NCI-H2081 (cell line): ENCODE measurements at places on chromosomes 7 and 10.
A peak's percentile ranks its signal among the peaks of the same experiment; 100 is the strongest.

DNA sequence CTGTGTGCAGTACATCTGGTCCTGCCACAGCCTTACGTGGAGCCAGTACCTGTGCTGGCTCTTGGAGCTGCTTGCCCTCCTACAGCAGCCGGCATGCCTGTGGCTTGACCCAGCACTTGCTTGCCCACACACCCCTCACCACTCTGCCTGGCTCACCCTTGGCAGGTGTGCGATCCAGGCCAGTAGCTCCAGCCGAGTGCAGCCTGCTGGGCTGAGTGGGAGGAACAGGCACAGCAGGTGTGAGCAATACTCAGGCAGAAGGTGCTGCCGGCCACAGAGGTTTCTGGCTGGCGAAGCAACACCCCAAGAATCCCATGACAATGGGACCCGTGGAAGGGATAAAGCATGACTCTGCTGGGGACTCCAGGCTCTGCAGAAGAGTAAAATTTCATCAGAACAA, 173.5 kb upstream of the ADCY1 start:
- no peak for DNase-seq

DNA sequence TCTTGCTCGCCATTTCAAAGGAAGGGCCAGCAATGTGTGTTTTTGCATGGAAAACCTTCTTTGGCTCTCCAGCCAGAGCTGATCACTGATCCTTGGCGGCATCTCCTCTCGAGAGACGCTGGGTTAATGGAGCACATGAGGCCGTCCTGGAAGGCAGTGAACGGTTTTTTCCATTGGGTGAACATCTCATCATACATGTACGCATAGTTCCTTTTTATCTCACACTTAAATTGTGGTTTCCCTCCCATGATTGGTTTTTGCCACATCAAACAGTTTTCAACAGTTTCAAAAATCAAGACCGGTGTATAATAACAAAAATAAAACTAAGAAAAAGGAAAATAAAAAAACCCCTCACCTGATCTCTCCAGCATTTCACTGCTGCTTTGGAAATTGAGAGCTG, 276.4 kb downstream of the TCF7L2 start:
- no peak for DNase-seq

DNA sequence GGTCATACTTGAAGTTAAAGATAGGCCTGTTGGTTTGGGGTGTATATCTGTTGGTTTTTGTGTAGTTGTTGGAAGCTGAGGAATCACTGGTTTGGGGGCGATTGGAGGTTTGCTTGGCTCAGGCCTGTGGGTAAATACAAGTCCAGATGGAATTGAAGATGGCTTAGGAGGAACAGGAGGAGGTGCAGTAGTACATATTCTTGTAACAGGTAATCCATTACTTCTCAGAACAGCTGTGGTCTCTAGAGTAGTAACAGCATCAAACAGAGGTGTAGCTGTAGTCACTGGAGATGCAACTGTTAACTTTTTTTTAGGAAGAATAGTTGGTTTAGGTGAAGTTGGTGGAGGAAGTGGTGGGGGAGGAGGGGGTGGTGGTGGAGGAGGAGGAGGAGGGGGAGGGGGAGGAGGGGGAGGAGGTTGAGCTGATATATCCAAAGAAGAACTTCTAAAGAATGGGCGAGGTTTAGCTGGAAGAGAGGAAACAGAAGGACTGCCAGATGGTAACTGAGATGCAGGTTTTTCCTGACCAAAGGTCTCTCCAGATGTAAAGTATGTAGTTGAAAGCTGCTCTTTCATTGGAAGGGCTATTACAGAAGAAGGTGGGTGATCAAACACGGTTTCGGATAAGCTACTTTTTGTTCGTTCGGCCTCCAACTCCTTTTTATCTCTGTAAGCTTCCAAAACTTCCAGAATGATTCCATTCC, 209.2 kb downstream of the PCLO start:
- DNase-seq: no peak

GRCh38 chr10:70455213-70455630, 13.7 kb upstream of the NODAL start:
- no peak for DNase-seq

- peak; percentile 56 for DNase-seq
These were observed 78.3 kb upstream of the SLC26A5 start for GRCh38 chr7:103524042-103524907.

- DNase-seq: no peak
These were observed 5.8 kb upstream of the DDIT4 start for GRCh38 chr10:72267819-72268399.

DNA sequence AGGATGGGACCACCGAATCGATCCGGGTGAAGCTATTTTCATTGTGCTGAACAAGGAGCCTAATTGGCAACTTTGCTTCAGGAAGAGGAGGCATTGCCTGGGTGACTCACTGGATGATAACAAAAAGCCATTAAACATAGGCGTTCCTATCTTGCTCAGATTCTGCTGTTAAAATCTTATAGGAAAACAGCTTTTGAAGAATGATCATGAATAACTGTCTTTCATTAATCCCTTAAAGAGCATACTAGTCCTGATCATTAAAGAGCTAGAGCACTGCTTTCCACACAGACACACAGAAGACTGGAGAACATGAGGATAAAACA, 174.2 kb upstream of the IMMP2L start:
- DNase-seq: no peak

DNA sequence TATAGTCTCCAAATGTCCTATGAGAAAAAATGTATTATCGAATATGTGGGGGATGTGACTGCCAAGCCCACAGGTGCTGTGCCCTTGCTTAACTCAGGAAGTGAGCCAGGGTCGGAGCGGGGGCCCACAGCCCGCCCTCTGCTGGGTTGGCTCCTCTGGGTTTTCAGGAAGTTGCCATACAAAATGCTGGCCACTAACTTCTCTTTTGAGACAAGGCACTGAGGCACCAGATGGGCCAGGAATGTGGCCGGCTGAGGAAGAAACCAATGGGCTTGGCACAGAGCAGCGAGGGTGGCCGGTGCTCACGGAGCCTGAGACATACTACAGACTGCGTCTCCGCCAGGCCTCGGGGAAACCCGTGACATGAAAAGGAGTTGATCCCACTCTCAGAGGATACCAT, 58.9 kb downstream of the FAM53B start:
- no peak for DNase-seq

DNA sequence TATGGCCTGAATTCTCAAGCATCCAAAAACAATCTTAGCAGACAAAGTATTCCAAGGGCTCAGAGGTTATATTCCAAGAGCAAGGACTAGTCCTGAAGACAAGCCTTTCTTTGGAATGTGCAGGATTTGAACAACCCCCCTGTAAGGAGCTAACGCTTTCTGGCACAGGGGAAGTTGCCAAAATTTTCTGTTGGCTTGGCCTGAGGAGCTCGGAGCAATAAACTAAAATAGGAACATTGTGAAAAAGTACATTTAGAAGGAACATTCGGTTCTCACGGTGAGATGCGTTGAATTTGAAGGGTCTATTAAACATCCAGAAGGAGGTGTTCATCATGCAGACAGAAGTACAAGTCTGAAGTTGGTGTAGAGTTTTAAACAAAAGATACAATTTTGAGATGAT, 1030.5 kb upstream of the CELF2 start:
- DNase-seq: no peak

GRCh38 chr7:23012186-23012585, 1.7 kb downstream of the HYCC1 start:
- no peak for DNase-seq

DNA sequence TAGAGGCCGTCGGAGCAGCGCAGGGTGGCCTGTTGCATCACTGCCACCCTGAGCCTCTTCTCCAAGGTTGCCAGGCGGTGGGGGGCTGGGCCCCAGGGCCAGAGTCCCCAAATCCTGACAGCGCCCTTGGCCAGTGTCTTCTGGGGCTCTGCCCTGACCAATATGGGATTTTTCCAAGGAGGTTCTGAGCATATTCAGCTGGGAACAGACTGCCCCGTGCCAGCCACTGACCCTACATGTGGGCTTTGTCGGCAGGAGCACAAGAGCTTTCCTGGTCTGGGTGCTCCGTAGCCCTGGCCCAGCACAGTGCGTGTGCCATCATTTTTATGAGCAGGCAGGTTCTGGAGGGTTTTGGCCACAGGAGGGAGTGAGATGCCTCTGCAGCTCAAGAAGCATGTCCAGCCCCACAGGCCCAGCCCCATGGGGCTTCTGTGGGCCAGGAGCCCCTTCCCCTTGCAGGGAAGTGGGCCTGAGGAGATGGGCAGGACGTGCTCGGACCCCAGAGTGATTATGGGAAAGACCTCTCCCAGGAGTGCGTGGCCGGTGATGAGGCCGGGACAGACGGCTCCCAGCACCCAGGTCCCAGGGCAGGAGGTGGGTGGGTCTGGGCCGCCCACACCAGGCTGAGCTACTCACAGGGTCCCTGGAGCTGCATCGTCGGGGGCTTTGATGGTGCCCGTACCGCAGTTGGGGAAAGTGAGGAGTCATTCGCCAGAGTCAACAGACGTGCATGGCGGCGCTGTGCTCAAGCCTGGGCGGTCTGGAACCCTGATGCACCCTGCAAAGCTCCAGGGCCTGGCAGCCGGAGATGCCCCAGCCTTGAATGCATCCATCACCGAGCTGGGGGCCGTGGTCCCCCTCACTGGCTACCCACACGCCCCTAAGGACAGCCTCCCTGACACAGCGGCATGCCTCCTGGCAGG, 66.6 kb downstream of the PWWP2B start:
- no peak for DNase-seq

DNA sequence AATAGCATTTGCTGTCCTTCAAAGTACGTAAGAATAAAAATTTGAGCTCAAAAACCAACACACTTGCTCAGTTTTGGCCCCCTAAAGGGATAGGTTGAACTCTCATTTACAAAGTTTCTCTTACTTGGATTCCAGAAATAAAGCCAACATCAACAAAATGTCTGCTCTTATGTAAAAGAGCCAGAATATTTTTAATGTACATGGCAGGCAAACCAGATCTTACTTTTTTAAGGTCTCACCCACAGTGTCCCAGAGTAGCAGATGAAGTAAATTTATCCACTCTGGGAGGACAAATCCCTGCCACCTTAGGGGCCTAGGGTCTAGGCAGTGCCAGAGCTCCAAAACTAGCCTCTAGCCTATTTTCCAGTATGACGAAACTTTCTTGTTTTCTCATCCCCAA, 159.6 kb downstream of the SKAP2 start:
- DNase-seq: no peak

GRCh38 chr7:55190511-55191160, 171.8 kb downstream of the EGFR start:
- no peak for DNase-seq

DNA sequence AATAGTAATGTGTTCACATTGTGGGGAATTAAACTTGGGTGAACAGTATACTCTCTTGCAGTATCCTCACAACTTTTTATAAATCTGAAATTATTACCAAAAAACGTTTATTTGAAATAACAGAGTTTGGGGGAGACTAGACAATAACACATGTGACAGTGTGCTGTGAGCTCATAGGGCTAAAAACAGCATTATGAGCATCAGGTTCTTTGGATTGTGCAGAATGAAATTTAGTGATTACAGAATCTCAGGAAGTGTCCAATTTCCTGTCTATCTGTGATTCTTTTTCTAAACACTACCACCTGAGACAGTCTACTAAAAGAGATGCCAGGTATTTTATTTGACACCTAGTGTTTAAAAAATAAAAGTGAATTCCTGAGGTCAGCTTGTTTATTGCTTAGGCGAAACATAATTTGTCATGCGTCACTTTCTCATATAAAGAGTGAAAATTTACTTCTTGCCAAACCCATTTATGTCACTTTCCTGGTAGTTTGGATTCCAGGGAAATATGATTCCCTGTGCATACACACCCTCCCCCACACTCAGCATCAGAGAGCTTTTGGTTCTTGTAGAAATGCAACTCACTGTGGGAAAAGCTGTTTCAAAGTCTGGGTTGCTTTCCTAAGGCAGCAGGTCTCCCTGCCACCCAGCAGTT, 71.2 kb downstream of the AOAH start:
- no peak for DNase-seq

- DNase-seq: peak; percentile 46
These were observed 220.3 kb upstream of the STK17A start for GRCh38 chr7:43362652-43363034.

DNA sequence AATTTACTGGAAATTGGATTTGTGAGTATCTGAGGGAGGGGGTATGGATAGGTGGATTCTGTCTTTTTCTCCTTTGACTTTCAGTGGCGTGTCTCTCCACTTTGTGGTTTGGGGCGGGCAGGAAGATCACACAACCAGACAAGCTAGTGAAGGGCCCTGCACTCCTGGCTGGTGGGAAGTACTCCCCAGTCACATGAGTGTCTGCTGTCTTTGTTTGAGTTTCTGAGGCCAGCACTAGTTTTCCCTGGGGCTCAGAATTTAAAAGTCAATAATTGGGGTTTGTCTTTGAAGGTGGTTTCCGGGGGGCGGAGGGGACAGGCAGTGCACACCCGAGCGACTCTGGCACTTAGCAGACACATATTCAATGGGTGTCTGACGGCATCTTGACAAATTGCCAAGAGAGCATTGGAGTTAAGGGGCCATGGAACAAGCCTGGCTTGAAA, 120.1 kb downstream of the WDFY4 start:
- DNase-seq: peak; percentile 23
